ENCODE measurements at places on chromosomes 3 and 15.

DNA sequence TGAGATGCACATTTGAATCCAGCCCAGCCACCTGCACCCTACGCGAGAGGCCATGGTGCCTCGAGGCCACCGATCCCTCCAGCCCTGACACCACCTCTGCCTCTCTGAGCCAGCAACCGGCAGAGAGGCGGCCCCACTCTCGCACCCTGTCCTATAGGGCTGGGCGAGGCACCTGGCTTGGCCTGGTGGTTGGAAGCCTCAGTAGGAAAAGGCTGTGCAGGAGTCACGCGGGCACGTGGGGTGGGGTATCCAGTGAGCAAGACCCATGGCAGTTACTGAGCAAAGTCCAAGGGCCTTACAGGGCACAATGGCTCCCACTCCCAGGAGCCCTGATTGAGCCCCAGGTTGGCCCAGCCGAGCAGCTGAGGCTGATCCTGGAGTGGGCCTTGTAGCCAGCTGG lies 12.4 kb upstream of the DUSP7 start:
- DNase-seq = no peak

DNA sequence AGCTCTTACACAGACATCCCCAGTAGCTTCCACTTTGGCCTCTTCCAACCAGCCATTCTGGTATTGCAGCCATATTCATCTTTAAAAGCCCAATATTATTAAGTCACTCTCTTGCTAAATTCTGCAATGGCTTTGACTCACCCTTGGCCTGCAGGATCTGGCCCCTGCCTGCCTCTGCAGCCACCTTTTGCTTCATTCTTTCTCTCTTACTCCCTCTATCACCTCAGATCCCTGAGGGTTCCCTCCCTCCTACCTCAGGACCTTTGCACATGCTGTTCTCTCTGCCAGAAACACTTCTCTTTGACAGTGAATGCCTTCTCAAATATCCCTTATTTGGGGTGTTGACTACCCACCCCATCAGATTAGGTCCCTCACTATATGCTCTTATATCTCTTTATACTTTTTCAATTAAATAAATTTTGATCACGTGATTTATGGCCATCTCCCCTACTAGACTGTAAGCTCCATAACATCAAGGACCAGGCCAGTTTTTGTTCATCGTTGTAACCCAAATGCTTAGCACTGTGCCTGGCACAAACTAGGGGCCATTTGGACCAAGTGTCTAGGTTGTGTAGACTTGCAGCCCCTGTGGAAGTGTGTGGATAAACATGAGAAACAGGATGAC lies 32.3 kb upstream of the UBE2Q2 start:
- DNase-seq = no peak

GRCh38 chr15:69555080-69555479 lies 102.5 kb downstream of the RPLP1 start:
- no peak for DNase-seq

DNA sequence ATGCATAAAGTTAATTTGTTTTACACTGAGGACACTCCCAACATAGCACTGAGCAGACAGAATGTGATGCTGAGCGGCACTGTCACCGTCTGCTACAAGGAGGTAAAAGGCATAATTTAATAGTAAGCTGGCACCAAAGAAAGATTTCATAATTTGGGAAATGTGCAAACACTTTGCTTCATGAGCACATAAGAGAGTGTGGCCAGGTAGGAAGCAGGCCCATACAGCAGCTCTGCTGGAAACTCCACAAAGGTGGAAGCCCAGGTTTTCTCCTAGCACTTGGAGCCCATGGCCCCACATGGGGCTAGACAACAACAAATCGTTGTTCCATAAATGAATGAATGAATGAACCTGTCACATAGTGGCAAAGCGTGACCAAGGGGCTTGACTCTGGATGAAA lies 68.5 kb upstream of the CACNA2D3 start:
- no peak for DNase-seq

DNA sequence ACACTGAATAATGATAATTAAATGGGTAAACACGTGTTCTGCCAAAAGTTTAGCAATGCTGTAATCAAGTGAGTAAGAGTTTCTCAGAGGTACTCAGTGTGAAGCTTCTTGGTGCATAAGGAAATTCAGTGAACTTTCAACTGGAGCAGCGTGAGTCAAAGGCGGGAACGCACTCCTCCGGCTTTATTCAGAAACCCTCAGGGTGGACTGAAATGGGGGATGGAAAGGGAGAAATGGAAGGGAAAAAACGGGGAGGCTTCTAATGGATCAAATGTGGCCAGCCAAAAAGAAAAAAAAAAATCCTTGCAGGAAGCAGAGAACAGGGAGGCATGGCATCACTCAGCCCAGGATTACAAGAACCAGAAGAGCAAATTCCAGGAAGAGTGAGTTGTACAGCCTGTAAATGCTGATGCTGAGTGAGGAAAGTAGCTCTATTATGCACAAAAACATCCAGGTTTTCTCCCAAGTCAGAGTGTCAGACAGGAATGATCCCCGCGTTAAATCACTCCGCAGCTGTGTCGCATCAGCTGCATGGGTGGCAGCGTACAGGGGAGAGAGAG lies 85.3 kb downstream of the ASB7 start:
- DNase-seq = peak; percentile 92

DNA sequence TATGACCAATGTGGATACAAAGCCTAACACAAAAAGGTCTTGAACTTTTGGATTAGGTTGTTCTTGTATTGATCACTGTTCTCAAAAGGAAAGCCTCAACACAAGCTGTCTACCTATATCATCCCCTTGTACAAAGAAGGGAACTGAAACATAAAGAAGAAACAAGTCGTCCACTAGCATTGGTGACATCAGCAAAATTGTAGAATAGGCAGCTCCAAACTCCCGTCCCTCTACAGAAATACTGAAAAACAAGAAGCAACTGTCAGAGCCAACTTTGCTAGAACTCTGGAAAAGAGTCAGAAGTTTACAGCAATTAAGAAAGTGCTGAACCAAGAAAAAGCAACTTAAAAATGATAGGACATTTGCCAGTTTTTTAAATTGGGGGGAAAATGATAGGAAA lies 7.5 kb upstream of the NR1I2 start:
- DNase-seq = no peak

DNA sequence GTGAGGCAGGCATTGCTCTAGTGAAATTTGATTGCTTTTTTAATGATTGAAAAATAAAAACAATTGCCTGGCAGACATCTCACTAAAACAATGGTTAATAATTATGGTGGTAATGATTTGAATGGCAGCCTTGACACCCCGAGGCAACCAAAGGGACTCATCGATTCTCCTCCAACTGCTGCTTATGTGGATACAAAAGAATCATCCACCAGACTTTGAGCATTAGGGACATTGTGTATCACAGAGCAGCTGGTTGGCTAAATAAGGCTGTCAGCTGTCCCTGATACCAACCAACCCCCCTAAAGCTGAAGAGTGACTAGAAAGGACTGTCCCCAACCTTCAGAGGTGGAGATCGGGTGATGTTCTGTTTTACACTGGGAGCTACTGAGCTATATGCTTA lies 1.7 kb upstream of the CD47 start:
- DNase-seq = no peak

DNA sequence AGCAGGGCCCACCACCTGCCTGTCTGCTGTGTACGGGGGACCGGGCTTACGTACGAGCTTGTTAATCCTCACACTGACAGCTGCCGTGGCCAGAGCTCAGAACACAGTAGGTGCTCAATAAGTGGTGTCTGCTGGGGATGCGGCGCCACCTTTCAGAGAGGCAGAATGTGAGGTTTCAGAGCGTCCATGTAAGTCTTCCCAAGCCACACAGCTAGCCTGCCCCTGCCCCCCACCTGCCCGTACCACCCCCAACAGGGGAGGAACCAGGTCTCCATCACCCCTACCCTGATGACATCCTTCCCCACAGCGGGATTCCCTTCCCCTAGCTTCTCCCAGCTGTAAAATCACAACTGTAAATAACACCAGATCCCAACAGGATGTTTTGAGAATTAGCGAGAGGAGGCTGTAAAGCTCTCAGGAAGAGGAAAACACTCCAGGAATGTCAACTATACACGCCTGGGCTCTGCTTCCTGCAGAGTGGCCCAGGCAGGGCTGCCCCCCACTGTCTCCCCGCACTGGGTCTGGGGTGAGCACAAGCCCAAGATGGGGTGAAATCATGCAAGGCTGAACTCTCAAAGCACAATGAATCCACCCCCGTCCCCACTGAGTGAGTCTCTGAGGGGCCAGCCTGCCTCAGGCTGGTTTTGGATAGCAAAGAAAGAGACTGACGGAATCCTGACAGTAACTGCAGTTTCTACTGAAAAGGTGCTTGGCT lies 250.1 kb upstream of the LYSMD4 start:
- DNase-seq = no peak
